ENCODE measurements at places on chromosomes 4 and X. TPM values are rescaled to one million over a fixed set of nuclear protein-coding genes. Genes with fewer than 3 reads are reported as not detected.

Gene DMP1
- total RNA-seq: not detected

Gene DCAF12L1
- total RNA-seq: not detected

Gene GAGE12F
- total RNA-seq: not detected

Gene C4orf51
- not detected for total RNA-seq

Gene GPR82
- total RNA-seq: not detected

Gene UVSSA
- total RNA-seq: 4.6 TPM

Gene TMEM164
- 7.4 TPM for total RNA-seq
